Skin of body (tissue), 3 donors: ENCODE measurements at places on chromosomes 5 and 9. TPM values are rescaled to one million over a fixed set of nuclear protein-coding genes. Genes with fewer than 3 reads are reported as not detected.

The FAM170A gene
- total RNA-seq, result not detected

The SAXO1 gene
- 0.10 TPM for total RNA-seq

The TMEM252 gene
- total RNA-seq, result not detected

The PNPLA7 gene
- 4.4 TPM for total RNA-seq

DNA sequence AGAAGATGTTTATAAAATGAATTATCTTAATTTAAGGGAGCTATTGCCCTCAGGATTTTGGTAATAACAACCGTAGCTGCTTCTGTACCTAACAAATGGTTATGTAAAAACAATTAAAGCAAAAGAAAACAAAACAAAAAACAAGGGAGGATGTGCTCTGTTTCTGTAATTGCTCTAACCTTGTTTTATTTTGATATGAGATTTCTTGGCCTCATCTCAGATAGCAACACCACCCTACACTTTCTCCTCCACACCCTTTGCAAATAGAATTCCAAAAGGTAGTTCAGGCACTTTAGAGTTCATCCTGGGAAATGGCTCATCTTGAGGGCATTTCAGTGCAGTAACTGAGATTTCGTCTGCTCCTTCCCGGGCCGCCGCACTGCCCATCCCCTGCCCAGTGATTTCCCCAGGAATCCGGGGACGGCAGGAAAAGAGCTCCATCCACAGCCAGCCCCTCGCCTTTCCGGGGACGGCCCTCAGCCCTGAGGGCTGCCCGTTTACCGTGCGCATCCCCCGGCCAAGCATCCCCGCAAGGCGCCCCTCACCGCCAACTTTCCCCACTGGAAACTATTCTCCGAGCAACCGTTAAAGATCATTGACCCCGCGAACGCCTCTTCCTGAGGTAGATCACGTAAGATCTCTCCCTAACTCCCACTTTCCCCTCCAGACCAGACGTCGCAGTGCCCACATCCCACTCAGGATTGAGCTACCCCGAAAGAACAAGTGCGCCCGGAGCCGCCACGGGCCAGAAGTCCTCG lies 1.2 kb downstream of the FNBP1 start:
- DNase-seq, result no peak

DNA sequence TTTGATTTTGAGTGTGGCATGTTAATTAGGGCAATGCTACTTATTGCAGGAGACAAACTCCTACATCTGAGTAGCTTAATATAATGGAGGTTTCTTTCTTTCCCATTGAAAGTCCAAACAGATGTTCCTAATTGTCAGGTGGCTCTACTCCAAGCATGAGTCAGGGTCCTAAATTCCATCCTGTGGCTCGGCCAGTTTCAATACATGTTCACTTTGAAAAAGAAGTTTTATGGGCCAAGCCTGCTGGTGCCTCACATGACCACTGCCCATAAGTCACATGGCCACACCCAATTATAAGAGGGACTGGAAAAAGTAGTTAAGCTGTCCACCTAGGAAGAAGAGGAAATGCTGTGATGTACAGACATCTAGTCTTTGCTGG lies 170.4 kb downstream of the ARRDC3 start:
- peak; percentile 94 for DNase-seq

DNA sequence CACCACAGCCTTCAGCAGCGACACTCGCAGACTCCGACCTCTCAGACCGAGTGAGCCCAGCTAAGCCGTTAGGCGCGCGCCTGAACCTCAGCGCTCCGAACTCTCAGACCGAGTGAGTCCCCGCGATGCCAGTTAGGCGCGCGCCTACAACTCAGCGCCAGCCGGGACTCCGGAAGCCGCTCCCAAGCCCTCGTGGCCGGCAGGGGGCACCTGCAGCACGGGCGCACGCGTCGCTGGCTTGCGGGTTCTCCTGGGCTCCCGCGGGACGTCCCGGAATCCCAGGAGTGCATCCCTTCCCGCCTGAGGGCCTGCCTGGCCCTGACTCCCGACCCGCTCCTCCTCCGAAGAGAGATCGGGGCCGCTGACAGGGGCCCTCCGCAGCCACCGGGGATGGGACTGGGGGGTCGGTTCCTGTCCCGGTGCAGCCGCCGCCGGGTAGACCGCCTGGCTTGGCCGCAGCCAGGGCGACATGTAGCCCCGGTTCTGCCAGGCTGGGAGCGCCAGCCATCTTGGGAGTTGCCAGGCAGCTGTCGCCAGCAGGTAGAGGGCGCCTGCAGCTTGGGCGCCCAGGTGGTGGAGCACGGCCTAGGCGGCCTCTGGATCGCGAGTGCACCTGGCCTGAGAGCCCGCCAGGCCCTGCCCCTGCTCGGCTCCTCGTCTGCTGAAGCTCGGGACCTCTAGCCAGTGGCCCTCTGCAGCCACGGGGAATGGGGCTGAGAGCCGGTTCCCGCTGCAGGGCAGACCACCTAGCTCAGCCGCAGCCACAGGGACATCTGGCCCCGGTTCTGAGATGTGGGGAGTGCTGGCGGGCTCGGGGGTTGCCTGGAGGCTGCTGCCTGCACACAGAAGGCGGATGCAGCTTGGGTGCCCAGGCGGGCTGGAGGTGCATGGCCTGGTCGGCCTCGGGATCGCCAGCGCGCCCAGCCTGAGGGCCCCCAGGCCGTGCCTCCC lies at the start of gene ANKRD18A:
TSS of gene ANKRD18A (minus strand) at position 114 of the 951 bp plus-strand sequence. CDS start 311 bp downstream, outside the sequence.
- DNase-seq, result no peak

DNA sequence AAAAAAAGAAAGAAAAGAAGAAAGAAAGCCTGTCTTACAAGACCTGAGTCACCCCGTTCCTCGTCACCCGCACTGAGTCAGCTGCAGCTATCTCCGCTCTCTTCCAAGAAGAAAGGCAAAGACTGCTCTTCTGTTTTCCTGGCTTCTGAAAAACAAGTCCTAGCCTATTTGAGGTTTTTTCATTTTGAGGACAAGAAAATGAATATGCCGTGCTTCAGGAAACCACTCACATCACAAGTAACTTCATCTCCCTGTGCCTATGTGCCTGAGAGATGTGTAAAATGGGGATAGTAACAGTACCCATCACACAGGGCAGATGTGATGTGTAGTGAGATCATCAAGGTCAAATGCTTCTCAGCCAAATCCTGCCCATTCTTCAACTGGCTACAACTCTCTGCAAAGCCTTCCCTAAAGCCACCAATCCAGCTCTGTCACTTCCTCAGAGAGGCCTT lies 78.4 kb downstream of the GLDC start:
- DNase-seq, result no peak

- no peak for DNase-seq
Measured at GRCh38 chr5:1293416-1294205, 1.3 kb downstream of the TERT start.

GRCh38 chr9:133199648-133200321 lies 9.3 kb downstream of the OBP2B start:
- DNase-seq, result no peak

GRCh38 chr9:28439688-28440087 lies 866.4 kb upstream of the C9orf72 start:
- no peak for DNase-seq

DNA sequence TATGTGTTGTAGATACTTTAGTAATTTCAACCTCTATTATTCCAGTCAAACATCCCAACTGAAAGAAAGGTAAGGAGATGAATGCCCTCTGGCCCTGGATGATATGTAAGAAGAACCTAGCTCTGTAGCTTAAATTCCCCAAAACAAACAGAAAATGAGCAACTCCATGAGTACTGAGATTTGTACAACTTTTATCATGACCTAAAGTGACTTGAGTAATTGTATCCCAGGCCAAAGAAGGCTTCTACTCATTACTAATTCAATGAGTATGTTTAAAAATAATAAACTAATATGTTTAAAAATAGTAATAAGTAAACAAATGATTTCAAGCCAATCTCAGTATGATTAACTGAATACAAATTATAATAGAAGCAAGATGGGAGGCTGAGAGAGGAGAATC lies 414.0 kb upstream of the ACTBL2 start:
- no peak for DNase-seq
